ENCODE measurements at places on chromosomes 1 and 21.
A peak's percentile ranks its signal among the peaks of the same experiment; 100 is the strongest.

GRCh38 chr1:113211467-113211866 lies 138.5 kb downstream of the LRIG2 start:
- H3K27me3 ChIP-seq = peaks cover 13% of the 10 kb centered on the region
- H3K27ac ChIP-seq = no peak overlapping the region
- DNase-seq = no peak
- H3K36me3 ChIP-seq = no peaks in the 10 kb centered on the region

DNA sequence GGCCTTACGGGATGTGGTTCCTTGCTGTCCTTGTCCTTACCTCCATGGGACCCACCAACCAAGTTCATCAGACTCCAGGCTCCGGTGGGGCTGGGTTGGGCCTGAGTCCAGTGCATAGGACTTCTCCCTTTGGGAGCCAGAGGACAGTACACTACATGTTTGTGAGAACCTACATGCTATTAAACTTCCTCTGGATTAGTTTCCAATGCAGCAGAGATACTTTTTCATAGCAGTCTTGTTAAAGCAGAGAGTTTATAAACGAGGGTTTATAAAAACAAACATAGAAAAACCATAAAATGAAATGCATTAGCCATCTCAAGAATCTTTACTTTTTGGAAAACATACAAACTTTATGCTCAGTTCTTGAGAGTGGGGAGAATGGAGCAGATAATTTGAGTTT lies 33.4 kb downstream of the INKA2 start:
- no peak overlapping the region for H3K4me3 ChIP-seq
- no peaks in the 10 kb centered on the region for H3K27me3 ChIP-seq
- H3K36me3 ChIP-seq = peaks cover 29% of the 10 kb centered on the region
- DNase-seq = no peak
- H3K4me1 ChIP-seq = peaks cover 9% of the 10 kb centered on the region

DNA sequence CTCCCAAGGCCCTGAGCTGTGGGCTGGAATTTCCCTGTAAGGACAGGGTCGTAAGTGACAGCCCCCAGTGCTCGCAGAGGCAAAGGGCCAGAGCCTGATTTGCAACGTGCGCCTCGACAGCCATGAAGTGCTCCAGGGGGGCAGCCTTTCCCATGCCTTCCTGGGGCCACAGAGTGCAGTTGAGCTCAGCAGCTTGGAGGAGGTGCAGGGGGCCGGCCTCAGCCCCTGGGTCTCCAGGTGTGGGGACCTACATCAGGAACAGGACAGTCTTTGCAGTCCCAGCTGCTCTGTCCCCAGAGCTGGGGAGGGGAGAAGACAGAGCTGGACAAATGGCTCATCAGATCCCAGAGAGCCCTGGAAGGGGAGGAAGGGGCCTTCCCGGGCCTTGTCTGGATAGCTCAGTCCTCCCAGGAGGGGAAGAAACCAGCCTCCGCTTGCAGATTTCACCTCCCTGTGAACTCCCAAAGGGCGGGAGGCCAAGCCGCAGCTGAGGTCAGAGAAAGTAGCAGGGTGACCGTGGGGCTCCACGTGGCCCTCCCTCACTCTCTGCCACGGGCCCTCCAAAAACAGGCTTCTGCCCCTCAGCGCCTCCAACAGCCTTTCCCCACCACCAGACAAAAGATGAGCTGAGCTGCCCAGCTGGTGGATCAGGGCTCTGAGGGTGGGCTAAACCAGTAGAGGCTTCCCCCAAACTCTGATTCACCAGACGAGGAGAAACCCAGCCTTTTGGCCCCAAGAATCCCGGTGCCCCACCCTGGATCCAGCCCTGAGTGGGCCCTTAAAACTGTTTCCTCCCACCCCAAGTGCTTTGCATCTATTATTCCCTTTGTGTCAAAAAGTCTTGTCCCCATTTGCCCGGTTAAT lies 76.5 kb downstream of the DHRS3 start:
- H3K36me3 ChIP-seq = peaks cover 16% of the 10 kb centered on the region
- peak; percentile 23 for DNase-seq
- H3K4me3 ChIP-seq = no peak overlapping the region
- no peaks in the 10 kb centered on the region for H3K27me3 ChIP-seq
- H3K4me1 ChIP-seq = peaks cover 7% of the 10 kb centered on the region

DNA sequence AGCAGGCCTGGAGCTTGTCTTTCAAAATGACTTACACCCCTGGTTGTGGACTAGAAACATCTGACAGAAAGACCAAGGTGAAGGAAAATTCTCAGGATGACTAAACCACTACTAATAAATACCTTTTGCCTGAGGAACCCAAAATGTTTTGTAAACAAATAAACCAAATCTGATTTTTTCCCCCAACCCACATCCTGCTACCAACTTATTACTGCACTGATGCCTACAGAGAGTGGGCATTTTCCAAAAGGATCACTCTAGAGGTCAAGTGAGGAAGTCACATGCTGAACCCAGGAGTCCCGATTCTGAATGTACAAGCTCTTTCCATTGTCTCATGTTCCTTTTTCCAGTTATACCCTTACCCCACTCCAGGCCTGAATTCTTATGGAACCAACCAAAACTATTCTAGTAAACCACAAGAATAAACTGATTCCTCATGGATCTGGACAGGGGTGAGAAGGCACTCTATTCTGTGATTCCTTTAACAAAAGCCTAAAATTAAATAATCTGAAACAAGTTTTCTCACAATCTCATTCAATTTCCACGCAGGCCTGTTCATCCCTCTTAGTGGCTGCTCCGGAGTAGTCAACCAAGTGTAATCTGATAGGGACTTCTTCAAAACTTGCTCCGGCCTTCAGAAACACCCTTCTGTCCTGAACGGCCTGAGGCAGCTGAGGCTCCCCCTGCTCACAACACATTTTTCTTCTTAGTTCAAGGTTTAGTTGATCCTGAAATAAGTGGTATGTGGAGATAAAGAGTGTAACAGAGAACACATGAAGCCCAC lies 1.4 kb downstream of the PI4KB start:
- peak overlapping the region; percentile 96 for H3K27ac ChIP-seq
- H3K36me3 ChIP-seq = peaks cover 14% of the 10 kb centered on the region
- no peak for DNase-seq

DNA sequence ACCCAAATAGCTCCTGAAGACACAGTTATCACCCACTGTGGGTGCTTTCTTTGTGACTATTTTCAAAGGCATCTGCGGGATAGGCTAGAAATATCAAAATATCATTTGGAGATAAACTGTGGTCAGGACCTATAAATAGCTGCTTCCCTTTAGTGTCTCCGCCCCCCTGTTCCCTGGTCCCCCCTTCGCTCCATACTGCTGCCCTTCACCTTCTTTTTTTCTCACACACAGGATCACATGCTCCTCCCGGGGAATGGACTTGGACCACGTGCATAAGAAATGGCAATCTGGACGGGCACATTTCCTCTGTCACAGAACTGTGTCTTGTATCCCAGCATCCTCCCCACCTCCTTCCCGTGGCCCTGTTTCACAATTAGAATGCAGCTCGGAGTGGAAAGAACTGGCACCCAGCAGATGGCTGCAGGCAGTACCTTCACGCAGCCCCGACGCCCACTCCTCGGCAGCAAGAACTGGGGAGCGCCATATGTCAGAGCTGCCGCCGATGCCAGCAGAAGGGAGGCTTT lies 68.8 kb upstream of the SSX2IP start:
- DNase-seq = no peak
- H3K27ac ChIP-seq = no peak overlapping the region
- peaks cover 7% of the 10 kb centered on the region for H3K4me1 ChIP-seq
- peak overlapping the region; percentile 13 for H3K4me3 ChIP-seq
- peaks cover 3% of the 10 kb centered on the region for H3K27me3 ChIP-seq
- H3K36me3 ChIP-seq = no peaks in the 10 kb centered on the region

DNA sequence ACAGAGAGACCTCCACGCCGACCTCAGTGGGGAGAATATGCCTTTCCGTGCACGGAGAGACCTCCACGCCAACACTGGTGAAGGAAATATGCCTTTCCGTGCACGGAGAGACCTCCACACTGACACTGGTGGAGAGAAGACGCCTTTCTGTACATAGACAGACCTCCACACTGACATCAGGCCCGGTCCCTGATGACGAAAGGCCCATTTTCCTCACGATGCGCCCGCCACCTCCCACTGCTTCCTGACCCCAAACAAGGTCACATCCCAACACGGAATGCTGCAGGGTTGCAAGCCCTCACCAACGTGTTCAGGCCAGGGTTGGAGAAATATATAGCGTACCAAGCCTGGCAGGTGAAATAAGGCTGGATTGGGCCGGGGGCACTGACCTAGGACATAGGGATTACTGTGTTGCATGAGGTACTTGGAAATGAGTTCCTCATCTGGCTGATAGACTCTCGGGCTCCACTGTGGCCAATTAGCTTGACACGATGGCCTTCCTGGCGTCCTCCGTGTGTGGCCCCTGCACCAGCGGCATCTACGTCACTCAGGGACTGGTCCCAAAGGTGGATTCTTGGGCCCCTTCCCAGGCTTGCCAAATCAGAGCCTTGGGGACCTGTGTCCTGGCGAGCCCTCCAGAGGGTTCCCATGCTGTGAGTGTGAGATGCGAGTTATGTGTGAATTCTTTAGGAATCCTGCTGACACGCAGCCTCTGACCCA lies 16.5 kb upstream of the SUMO3 start:
- DNase-seq = no peak
- no peak overlapping the region for H3K27ac ChIP-seq
- no peak overlapping the region for H3K4me3 ChIP-seq
- H3K4me1 ChIP-seq = peaks cover 6% of the 10 kb centered on the region
- H3K36me3 ChIP-seq = no peaks in the 10 kb centered on the region
- no peaks in the 10 kb centered on the region for H3K27me3 ChIP-seq
